Thoracic aorta (tissue), 2 donors: ENCODE measurements at places on chromosomes 12 and 14. TPM values are rescaled to one million over a fixed set of nuclear protein-coding genes. Genes with fewer than 3 reads are reported as not detected.
A peak's percentile ranks its signal among the peaks of the same experiment; 100 is the strongest.

DNA sequence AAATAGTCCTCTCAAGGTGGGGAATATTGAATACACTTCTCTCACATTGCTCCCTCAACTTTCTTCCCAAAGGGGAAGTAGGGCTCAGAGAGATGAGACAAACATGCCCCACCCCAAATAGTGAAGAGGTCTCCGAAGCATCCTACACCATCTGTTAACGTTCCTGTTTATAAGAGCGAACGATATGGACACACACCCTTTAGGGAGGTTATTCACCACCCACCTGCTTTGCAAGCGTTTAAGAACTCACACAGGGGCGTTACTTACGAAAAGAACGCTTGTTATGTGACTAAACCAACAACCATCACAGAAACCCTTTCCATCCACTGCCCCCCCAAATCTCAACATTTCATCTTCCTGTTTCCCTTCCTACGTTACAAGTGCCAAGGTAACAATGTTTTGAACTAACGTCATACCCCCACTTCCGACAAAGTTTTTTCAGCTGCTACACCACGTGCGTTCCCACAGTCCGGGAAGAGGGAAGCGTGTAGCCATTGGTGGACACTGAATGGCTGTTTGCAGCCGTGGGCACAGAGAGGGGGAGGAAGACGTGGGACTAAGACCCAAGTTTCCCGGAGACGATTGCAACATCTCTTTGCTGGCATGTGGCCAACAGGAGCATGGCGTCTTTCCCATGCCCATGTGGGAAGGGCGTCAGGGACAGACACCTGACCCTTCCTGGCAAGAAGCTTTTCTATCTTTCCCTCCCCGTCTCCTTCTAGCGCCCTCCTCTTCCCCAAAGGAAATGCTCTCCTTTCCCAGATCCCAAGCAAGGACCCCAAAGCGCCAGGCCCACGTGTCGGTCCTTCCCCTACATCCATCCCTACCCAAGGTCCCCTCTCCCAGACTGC lies 1.2 kb downstream of the YBX3 start:
- DNase-seq, result peak; percentile 92

DNA sequence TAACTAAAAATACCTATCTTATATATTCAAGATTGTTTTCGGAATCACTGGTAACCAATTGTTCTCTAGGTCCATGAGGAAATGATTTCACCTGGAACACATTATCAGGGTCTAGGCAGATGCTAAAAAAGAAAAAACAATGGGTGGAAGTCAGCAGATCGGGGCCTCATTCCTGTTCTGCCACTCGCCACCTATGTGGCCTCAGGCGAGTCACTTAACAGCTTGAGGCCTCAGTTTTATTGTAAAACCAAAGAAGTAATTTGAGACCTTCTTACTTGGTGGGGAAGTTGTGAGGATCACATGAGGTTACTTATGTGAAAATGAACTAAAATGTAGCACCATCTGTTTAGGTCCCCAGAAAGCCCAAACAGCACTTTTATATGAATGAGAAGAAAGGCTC lies 6.2 kb upstream of the RNASE10 start:
- DNase-seq, result no peak

DNA sequence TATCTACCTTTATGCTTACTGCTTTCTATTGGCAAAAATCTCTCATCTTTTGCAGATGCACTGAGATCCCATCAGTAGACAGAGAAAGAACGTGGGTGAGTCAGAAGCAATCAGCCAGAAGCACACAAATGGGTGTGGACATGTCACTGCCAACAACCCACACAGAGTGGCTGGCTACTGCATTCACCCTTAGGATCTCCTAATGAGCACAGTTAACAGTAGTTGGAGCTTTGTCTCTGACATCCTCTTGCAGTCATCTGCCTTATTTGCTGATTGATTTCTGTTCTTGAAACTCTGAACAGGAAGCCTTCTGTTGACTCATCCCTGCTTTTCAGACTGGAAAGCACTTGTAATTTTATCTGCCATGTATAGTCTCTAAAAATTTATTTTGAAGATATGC lies 117.2 kb downstream of the RGS6 start:
- no peak for DNase-seq

DNA sequence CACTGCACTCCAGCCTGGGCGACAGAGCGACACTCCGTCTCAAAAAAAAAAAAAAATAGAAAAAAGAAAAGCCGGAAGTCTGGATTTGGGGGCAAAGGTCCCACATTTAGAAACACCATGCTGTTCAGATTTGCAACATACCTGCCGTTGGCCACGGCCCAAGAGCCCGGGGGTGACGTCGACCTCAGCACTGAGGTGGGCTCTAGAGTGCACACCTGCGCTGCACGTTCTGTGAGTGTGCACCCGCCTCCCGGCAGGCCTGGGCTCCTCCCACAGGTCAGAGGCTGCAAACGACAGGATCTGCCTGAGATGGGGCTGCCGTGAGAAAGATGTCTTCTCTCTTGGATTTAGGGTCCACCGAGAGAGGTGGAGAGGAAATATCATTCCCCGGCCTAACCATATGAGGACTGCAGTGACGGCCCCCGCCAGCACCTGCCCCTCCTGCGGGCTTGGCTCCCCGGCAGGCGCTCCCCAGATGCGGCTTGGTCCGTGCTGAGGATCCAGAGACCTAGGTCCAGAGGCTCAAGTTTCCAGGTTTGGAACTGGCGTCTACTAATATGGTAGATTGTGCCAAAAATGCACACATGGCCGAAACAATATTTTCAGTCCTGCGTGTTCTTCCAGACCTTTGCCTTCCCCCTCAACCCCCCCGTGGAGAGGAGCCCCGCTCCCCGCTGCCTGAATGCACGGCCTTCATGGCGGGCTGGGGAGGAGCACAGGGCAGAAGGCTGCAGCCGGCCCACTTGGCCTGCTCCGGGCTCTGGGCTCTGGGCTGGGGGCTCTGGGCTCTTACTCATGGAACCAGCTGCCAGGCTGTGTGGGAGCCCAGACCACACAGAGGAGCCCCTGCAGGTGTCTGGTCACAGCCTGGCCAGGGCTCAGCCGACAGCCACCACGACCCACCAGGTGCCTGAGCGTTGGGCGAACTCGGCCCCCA lies 58.8 kb upstream of the FBRSL1 start:
- DNase-seq, result no peak

DNA sequence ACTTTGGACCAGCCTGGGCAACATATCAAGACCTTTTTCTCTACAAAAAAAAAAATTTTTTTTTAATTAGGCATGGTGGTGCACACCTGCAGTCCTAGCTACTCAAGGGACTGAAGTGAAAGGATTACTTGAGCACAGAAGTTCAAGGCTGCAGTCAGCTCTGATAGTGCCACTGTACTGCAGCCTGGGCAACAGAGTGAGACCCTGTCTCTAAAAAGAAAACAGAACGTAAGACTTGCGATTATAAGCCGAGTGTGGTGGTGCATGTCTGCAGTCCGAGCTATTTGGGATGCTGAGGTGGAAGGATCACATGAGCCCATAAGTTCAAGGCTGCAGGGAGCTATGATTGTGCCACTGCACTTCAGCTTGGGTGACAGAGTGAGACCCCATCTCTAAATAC lies 76.0 kb downstream of the DENND5B start:
- no peak for DNase-seq

- DNase-seq, result peak; percentile 13
Observed at GRCh38 chr14:49893309-49894213, 679 bp downstream of the ARF6 start.

DNA sequence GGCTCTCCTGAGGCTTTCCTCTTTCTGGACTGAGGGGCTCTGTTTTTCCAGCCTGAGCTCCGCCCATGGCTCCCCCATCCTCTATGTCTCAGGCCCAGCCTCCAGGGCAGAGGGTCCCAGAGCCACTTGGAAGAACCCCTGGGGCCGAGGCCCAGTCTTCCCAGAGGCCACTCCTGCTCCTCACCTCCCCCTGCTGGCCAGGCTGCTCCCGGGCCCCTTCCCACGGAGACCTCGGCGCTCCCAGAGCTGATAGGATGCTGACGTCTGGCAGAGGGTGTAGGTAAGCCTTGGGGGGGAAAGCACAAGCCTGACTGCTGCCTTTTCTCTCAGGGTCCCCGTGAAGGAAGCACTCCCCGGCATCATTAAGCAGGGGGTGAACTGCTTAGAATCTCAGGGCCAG lies 51.4 kb downstream of the ERH start:
- DNase-seq, result no peak

GRCh38 chr12:20508359-20508758 lies 140.0 kb downstream of the PDE3A start:
- no peak for DNase-seq

DNA sequence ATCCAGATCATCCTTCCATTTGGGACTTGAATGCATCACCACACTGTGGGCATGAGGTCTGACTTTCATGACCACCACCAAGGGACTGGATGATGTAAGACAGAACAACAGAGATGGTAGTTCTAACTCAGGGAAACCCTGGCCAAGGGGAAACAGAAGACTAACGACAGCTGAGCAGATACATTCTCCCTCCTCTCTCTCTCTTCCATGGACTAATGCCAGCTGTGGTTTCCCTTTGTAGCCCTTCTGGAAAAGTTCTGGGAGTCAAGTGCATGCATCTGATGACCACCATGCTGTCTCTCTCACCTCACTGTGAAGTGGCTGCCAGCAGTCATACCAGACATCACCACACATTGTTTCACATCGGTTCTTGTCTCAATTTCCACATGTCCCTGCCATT lies 3.4 kb downstream of the TAS2R30 start:
- no peak for DNase-seq

DNA sequence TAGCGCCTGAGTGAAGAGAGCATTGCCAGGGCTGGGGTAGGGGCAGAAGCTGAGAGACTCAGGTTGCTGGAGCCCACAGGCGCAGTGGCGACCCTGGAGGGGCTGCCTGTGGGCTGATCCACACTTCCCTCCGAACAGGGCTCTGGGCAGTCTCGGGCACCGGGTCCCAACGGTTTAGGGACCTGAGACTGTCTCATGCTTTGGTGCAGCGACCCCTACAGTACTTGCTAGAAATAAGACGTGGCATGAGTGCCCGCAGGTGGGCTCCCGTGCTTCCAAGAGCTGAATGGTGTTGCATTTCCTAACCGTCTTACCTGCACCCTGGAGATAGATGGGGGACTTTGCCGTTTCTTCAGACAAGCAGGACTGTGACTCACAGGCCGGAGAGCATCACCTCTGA lies 57.4 kb downstream of the AACS start:
- DNase-seq, result no peak

DNA sequence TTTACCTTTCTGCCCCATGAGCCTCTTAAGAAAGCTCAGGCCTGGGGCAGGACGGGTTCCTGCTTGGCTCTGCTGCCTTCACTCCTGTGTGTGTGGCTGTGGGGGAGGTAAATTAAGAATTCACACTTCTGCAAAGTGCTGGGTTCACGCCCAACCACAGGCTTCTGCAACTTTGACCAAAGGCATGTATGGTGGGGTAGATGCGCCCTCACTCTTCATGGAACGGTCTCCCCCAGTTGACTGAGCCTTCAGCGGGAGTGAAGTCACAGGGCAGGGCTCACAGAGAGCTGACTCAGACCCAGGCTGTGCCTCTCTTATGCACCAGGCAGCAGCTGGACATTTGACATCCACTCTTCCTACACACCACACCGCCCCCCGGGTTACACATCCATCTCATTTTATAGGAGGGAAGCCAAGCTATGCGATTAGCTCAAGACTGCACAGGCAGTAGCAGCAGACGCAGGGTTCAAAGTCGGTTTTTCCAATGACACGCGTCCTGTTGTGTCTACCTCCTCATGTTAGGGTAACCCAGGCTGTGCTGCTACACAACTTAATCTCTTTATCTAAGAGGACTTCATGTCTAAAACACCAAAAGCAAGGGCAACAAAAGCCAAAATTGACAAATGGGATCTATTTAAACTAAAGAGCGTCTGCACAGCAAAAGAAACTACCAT lies 15.4 kb upstream of the BCL11B start:
- no peak for DNase-seq

DNA sequence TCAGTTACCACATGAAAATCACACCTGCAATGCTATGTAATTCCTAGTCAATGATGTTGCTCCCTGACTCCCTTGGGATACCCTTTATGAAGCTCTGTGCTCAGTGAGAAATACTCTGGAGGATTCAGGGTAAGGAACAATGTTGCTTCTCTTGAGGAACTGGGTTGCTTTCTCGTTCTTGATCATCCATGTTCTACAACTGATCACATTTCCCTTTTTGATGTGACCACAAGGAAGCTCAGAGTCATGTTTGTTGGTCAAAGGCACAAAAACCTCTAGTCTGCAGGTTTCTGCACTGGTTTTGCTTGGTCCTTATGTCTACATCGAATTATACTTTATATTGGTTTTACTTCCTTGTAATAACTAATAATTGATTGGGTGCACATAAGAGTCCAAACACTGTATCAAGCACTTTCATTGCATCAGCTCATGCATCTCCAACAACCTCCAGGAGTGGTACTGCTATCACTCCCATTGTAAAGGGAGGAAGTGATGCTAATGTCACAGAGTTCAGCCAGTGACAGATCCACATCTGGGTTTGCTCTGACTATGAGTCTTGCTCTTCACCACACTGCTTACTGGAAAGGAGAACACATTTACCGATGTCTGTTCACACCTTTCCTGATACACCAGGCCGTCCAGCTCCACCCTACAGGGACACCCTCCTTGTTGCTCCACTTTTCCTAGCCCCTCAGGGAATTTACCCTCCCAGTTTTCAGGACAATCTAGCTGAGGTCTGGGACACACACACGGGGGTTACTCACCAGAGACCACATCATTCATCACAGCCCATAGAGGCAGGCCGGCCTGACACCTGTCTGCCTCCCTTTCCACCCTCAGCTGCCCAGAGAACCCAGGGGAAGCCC lies 41.0 kb downstream of the CMKLR1 start:
- DNase-seq, result no peak

DNA sequence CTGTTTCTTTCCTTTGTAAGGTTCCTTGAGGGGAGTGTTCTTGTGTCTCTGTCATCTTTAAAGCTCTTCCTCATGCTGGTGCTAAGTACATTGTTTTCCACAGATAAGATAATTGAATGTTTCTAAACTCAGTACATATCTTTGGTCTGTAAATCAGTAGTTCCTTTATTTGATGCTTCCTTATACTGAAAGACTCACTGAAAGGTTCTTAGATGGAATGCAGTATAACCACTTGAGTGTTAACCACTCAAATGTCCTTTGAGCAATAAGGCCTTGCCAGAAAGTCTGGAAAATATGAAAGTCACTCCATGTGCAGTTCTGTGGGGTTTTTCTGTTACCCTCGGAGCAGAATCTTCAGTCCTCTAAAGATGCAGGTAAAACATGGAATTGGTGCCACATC lies 23.0 kb upstream of the RNU6-8 start:
- no peak for DNase-seq

DNA sequence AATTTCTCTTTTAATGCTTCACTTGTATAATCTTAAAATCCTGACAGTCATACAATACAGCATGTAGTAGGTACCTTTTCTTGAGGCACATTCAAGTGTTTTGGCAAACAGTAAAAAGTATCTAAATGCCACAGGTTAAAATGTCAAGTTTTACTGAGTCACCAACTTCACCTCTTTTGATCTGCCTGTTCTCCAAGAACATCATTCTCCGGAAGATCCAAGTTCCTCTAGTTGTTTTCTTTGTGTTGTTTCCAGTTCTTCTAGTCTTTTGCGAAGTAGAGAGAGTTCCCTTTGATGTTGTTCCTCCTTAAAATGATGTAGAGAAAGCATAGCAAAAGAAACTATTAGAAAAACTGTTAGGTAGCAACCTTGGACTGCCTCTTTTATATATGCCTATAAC lies 151.1 kb downstream of the CEP83 start:
- DNase-seq, result no peak

The TEX22 gene
- not detected for total RNA-seq

The LYZ gene
- 91.2 TPM for total RNA-seq

The ACSS3 gene
- 16.5 TPM for total RNA-seq

The GAS2L3 gene
- total RNA-seq, result 12.8 TPM

The RPL10L gene
- total RNA-seq, result not detected

The SMOC1 gene
- 29.8 TPM for total RNA-seq

The ESYT1 gene
- 113 TPM for total RNA-seq

The ATL1 gene
- total RNA-seq, result 9.5 TPM

The KLRF1 gene
- total RNA-seq, result 0.92 TPM

The FOXN3 gene
- total RNA-seq, result 150 TPM

The NR2C1 gene
- total RNA-seq, result 45.6 TPM
